Left renal cortex interstitium (tissue), 4 donors: ENCODE measurements at places on chromosomes 5 and 9.

- DNase-seq, result no peak
Observed at GRCh38 chr9:132312873-132313272, 41.9 kb downstream of the SETX start.

GRCh38 chr9:132043708-132044107 lies 36.0 kb downstream of the MED27 start:
- no peak for DNase-seq

DNA sequence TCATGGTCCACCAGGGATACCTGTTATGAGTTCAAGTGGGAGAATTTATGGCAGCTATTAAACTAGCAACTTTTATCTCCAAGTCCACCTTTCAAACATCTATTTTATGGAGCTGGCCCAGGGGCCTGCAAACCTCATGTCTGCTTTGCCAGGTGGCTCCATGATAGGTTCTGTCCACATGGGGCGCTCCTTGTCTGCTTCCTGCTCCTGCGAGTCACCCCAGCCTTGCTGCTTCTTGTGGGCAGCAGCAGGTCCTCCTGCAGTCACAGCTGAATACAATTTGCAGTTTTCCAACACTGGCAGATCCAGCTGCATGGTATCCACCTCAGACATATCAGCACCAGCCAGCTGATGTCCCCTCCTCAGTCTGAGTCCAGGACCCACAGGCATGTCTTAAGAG lies 39.6 kb upstream of the FRRS1L start:
- DNase-seq, result no peak

- DNase-seq, result no peak
Observed at GRCh38 chr5:76893294-76893693, 43.5 kb downstream of the S100Z start.

- DNase-seq, result no peak
Observed at GRCh38 chr9:129888293-129889121, 53.2 kb downstream of the USP20 start.

GRCh38 chr5:170785416-170785815 lies 1.9 kb downstream of the GABRP start:
- no peak for DNase-seq

- no peak for DNase-seq
Observed at GRCh38 chr5:113495422-113495841, 7.2 kb upstream of the MCC start.

- DNase-seq, result no peak
Observed at GRCh38 chr5:5629607-5629978, 207.1 kb downstream of the ICE1 start.

- no peak for DNase-seq
Observed at GRCh38 chr5:57082441-57083067, 91.3 kb upstream of the GPBP1 start.

DNA sequence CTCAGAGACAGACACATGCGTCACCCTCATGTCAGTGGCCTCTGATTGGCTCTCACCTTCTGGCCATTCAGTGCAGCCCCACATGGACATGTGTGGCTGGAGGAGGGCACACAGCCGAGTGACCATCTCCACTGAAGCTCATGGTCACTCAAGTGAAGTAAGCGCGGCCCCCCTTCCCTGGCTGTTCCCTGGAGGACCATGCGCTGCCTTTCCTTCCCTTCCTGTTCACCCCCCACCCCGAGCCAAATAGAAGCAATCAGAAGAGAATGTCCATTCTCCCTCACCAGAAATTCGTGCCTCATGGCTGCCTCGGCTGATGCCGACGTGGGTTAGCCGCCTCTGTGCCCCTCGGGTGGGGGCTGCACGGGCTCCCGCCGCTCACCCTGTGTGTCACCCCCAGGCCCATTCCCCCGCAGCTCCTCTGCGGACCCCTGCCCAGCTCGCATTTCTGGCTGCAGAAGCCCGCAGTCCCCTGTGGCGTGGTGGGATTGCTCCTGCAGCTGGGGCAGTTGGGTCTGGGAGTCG lies 12.5 kb upstream of the COL5A1 start:
- DNase-seq, result no peak

DNA sequence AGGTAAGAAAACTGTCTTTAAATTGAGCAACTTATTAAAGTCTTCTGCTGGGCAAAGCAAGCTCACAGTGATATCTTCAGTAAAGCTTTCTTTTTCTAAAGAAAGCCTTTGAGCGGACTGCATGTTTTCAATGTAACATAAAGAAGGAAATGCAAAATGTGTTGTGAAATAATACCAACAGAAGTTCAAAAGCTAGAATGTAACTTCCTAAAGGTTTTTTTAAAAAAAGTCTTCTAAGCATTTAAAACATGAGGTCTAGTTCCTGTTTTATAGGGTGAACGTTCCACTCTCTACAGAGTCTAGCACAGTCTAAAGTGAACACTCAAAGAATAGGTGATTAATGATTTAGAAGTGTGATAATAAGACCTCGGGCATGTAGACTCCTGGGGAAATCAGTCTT lies 62.9 kb downstream of the DENND1A start:
- no peak for DNase-seq

GRCh38 chr5:54177058-54177457 lies 133.3 kb downstream of the ARL15 start:
- no peak for DNase-seq

DNA sequence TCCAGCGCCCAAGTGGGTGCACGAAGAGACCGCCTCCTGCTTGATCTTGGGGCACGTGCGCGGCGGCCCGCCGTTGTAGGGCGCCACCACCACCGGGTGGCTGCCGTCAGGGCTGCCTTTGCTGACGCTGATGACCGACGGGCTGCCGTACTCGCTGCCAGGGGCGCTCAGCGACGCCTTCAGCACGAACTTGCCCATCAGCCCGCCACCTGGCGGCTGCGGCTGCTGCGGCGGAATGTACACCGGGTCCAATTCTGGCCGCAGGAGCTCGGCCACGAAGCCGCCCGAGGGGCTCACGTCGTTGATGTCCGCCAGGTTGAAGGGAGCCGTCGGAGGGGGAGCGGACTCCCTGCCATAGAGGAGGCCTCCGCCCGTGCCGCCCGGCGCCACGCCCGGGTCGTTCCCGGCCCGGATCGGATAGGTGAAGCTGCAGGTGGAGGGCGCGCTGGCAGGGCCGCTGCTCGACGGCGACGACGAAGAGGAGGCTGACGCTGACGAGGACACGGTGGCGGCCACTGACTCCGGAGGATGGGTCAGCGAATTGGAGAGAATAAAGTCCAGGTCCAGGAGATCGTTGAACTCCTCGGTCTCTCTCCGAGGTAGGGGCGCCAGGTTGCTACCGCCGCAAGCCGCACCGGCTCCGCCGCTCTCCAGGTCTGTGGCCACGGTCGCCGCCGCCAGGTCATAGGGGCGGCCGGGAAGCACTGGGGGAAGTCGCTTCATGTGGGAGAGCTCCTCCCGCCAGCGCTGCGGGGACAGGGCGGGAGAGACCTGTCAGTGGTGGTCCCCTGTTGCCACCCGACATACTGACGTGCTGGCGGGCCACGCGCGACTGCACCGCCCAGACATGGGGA lies 1.8 kb downstream of the KLF4 start:
- no peak for DNase-seq

GRCh38 chr9:113956901-113957300 lies 80.8 kb downstream of the ZNF618 start:
- no peak for DNase-seq

GRCh38 chr9:128921881-128922763 lies 1.3 kb downstream of the PHYHD1 start:
- peak; percentile 74 for DNase-seq

GRCh38 chr5:128413356-128413755 lies 124.7 kb downstream of the FBN2 start:
- no peak for DNase-seq

DNA sequence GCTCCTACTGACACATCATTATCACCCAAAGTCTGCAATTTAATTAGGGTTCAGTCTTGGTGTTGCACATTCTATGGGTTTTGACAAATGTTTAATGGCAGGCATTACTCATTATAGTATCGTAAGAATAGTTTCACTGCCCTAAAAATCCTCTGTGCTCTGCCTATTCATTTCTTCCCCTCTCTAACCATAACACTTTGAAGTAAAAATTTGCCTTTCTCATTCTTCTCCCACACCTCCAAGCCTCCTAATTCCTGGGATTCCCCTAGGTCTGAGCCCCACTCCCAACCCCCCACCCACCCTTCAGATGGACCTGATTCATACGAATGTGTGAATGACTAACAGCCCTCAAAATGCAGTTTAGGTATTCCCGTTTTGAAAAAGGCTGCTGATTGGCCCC lies 18.4 kb downstream of the ENC1 start:
- DNase-seq, result no peak

- DNase-seq, result no peak
Observed at GRCh38 chr9:97786341-97786740, 66.7 kb upstream of the FOXE1 start.

GRCh38 chr9:130289711-130290241 lies 24.2 kb downstream of the HMCN2 start:
- no peak for DNase-seq

DNA sequence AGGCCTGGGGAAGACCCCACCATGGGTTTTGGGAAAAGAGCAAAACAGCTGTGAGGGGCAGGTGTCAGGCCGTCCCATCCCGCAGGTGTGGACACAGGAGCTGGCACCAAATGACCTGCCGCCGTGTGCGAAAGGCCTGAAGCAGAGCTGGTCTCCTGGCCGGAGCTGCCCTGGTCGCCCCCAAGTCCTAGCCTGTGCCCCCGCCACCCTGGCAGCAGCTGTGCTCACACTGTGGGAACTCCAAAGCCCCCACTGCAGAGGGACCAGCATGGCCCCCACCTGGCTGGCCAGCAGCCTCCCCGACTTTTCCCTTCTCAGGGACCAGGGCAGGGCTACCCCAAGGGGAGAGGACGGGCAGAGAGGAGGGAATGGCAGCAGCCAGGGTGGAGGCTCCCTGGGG lies 88.4 kb downstream of the KCNT1 start:
- DNase-seq, result no peak

GRCh38 chr9:69937833-69938535 lies 105.7 kb upstream of the MAMDC2 start:
- DNase-seq, result no peak

DNA sequence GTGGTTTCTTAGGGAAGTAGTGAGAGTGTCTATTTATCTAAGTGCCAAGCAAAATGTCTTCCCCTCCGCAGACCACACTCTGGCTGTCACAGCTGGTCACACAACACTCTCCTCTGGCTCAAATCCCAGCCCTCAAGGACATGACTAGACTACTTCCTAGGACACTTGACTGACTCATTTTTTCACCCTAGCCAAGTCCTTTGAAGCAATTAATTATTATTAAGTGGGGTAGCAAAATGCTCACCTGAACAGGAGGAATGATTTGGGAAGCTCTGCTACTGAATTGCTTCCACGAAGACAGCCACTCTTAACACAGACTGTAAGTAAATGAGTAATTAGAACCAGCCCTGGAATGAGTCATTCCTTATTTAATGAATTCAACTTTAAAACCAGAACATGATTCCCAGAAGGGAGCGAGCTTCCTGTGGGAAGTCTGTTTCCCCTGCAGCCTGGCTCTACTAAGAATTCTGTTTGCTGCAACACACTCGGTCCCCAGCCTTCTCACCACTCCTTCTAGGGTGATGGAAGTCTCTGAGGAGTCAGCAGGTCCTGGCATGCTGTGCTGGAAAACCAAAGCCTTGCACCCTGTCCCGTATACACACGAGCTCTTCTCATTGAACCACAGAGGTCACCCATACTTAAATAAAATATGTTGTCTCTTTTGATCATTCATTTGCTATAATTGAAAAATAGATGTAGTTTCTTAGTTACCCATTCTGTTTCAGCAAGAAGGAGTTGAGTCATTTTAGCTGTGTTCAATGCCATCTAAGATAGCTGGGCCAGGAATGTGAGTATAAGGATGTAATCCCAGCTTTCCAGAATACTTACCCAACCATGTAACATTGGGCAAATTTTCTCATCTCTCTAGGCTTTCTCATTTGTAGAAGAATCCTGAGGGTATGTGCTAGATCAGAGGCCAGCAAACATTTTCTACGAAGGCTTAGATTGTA lies 218.6 kb upstream of the RASEF start:
- DNase-seq, result no peak

DNA sequence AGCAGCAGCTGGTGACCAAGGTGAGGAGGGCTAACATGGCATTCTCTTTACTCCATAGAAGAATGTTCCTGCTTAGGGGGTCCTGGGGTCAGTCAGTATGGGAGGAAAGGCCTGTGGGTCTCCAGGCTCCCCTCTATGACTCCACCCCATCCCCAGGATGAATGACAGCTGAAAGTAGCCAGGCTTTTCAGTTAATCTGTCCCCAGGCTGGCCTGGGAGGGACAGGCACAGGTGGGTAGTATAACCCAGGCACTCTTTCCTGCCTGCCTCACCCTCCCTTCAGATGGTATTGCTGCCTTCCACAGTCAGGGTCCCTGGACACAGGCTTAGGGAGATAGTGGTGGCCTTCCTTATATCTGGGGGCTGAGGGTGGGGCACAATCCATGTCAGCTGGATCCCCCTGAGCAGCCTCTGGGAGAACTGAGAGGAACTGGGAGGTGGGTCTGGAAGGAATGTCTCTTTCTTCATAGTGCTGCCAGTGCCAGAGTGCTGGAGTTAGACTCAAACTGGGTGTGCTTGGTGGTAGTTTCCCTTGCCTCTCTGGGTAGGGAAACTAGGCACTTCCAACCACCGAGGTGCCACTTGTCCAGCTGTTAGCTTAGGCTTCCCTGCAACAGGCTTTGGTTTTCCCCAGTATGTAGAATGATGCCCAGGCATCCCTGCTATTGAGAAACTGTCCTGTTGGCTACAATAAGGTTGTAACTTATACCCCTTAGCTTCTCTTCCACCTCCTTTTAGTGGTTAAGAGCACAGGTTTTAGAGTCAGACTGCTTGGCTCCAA lies 27.8 kb downstream of the LARP1 start:
- DNase-seq, result no peak

DNA sequence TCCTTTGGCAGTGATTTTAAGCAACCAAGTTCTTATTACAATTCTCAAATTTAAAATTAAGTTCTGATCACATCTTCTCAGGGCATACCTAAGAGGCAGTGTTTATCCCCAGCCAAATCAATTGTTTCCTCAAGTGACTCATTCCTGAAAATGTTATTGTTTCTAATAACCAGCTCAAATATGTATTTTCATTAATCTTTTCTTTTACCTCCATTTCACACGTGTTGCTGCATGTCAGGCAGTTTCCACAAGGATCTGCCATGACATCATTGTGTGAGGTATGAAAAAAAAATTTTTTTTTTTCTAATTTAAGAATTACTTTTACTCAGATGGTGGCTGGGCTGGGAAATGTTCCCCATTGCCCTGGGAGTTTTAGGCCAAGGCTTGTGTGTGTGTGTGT lies 113.0 kb upstream of the NTRK2 start:
- DNase-seq, result no peak

DNA sequence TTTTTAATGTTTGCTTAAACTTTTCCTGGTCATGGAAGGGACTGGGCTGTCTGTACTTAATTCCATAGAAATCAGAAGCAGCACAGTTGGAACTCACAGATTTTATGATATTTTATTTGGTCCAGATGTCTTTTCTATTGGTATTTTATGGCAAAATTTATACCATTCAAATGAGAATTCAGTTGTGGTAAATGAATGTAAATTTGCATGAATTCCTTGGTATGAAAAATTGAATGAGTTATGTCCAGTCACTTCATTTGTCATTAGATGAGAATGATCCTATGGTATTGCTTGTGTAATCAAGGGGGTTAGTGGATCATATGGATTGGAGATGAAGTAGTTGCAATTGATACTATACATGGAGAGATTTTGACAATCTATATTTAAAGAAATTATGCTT lies 188.0 kb downstream of the KDM4C start:
- DNase-seq, result no peak

GRCh38 chr5:111454776-111455175 lies 57.6 kb downstream of the STARD4 start:
- no peak for DNase-seq

- DNase-seq, result no peak
Observed at GRCh38 chr9:82332018-82332773, 343.6 kb downstream of the SPATA31D1 start.

- no peak for DNase-seq
Observed at GRCh38 chr9:2493529-2493928, 128.1 kb upstream of the VLDLR start.
